Caudate nucleus (tissue), 63 donors: ENCODE measurements at places on chromosomes 1 and 21.

- peak; percentile 72 for DNase-seq
Measured at GRCh38 chr1:180925471-180926051, 12.9 kb downstream of the KIAA1614 start.

DNA sequence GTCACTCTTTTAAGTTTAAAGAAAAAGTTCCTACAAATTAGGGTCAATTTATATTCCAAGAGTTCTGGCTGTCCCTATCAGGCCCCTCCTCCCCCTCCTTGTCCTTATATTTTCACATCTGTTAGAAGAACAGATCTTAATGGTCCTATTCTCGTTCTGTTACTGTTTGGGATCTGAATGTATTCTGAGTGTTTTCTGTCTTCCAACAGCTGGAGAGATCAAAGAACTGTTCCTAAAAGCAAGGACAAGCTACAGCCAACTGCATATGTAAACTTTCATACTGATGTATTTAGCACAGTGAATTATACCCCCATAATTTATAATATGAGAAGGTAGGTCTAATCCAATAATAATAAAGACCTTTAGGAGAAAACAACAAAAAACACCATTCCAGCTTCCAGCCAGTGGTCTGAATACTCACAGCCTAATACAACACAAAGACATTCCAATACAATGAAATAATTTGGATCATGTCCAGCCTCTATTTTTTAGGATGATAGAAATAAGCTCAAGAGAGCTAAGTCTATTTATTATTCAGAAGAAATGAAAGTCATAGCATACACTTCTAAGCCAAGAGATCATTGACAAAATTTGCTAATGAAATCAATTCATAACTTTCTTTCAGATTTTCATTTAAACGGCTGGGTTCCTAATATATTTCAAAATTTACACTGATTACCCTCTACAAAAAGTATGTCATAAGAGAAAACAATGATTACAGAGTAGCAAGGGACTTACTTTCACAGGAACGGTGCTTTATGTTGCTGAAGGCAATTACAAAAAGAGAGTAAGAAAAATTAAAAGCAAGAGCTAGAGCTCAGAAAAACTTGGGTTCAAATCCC lies 25.3 kb downstream of the WLS start:
- no peak for DNase-seq

- no peak for DNase-seq
Measured at GRCh38 chr1:32755810-32756159, 53.2 kb upstream of the SYNC start.

DNA sequence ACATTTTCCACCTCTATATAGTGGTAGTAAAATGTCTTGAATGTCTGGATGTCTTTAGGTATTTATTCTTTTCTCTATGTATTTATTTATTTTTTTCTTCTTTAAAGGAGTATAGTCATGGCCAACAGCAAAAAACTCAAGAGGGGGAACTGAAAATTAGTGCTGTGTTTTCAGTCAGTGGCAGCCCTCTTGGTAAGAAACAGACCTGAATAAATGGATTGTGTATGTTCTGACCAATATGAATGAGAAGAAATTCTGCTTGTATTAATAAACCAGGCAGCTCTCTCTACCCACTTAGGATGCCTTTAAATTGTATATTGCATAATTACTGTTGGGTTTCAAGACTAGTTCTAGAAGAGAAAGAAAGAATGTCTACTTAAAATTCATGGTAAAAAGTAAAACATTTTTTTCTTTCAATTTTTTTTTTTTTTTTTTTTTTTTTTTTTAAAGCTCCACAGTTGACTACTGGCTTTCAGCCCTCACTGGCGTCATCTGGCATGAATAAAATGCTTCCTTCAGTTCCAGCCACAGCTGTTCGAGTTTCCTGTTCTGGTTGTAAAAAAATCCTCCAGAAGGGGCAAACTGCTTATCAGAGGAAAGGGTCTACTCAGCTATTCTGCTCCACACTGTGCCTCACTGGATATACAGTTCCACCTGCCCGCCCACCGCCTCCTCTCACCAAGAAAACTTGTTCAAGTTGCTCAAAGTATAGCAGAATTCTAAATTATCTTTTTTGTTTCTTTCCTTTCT lies 101.6 kb downstream of the ZMYM4 start:
- no peak for DNase-seq
